Activated CD8-positive, alpha-beta T cell treated with anti-CD3 and anti-CD28 coated beads for 36 hours (primary cell): ENCODE measurements at places on chromosomes 16 and 17. TPM values are rescaled to one million over a fixed set of nuclear protein-coding genes. Genes with fewer than 3 reads are reported as not detected.

The TP53TG3 gene
- total RNA-seq, result not detected

The MMP2 gene
- not detected for total RNA-seq

The PIK3R5 gene
- total RNA-seq, result 50.4 TPM

The AOC2 gene
- total RNA-seq, result 3.3 TPM

The RAB11FIP4 gene
- 38.2 TPM for total RNA-seq

The KRTAP2-2 gene
- total RNA-seq, result not detected

The C17orf107 gene
- total RNA-seq, result 3.0 TPM

The TPSG1 gene
- total RNA-seq, result not detected

GRCh38 chr17:44110823-44111633 is 12.4 kb downstream of the HDAC5 start:
- peak; percentile 86 for DNase-seq
- peaks cover 9% of the 10 kb centered on the region for H3K4me1 ChIP-seq
- H3K4me3 ChIP-seq, result peak overlapping the region; percentile 57
- H3K27me3 ChIP-seq, result no peaks in the 10 kb centered on the region

GRCh38 chr17:69551212-69552010 is 136.9 kb downstream of the MAP2K6 start:
- H3K4me3 ChIP-seq, result no peak overlapping the region
- H3K4me1 ChIP-seq, result no peaks in the 10 kb centered on the region
- peaks cover 14% of the 10 kb centered on the region for H3K36me3 ChIP-seq
- no peaks in the 10 kb centered on the region for H3K27me3 ChIP-seq

DNA sequence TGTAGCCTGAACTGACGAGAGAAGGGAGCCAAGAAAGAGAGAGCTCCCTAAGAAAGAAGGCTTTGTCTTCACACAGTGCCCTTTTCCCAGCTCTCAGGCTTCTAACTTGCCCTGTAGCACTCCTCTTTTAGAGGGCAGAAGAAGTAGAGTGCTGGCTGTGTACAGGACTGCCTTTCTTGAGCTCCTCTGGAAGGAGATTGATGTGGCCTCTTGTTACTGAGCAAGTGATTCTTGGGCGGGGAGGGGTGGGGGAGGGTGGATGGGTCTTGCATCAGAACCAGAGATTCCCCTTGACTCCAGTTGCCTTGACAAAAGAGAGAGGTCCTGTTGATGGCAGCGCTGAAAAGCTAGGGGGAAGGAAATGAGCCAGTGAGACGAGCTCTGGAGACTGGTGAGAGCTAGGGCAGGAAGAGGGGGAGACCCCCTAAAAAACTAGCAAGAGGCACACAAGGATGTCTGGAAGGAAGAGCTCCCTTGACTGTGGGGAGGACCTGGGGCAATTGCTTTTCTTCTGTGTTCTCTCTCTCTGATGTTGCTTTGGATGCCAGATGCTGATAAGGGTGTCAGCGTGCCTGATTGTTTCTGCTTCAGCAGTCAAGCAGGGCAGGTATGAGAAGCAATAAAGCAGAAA is 18.4 kb downstream of the GPR179 start:
- peaks cover 19% of the 10 kb centered on the region for H3K36me3 ChIP-seq
- peak overlapping the region; percentile 68 for H3K27ac ChIP-seq
- no peaks in the 10 kb centered on the region for H3K27me3 ChIP-seq
- no peak for DNase-seq
- H3K4me1 ChIP-seq, result peaks cover 7% of the 10 kb centered on the region

DNA sequence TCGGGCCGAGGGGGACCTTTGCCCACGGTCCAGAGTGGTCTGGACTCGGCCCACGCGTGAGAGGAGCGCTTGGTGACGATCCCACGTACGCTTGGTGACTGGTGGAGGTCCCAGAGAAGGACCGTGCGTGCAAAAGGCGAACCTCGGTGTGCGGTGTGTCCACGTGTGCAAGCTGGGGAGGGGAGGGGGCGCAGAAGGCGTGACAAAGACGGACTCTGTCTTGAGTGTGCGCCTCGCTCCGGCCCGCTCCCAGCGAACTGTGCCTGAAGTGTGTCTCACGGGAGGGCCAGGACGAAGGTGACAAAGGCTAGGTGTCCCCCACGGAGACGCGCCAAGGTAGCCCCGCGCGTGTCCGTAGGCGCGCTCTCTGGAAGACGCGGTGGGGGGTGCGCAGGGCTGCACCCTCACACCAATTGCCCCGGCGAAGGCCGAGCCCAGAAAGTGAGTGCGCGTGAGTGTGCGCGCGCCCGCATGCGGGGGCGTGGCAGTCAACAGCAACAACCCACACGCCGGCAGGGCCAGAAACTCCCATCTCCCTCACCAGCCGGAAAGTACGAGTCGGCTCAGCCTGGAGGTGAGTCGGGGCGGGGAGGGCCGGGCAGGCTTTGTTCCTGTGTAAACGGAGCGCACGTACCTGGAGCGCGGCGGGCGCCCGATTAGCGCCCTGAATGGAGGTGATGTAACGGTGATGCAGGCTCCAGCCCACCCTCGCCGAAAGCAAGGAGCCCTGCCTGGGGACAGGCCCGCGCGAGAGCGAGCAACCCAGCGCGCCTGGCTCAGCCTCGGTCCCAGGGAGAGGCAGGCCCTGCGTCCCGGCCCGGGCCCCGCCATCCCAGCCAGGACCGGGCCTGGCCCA is at the start of gene GPRC5C:
GPRC5C (plus strand) TSS at position 521 of the 856 bp plus-strand sequence. CDS start 7,689 bp downstream, outside the sequence.
- peak; percentile 84 for DNase-seq
- no peaks in the 10 kb centered on the region for H3K36me3 ChIP-seq
- H3K4me1 ChIP-seq, result peaks cover 13% of the 10 kb centered on the region
- peak within 1 kb of the TSS; percentile 56 for H3K4me3 ChIP-seq
- peaks cover 38% of the 10 kb centered on the region for H3K27me3 ChIP-seq
- no peak within 1 kb of the TSS for H3K27ac ChIP-seq

DNA sequence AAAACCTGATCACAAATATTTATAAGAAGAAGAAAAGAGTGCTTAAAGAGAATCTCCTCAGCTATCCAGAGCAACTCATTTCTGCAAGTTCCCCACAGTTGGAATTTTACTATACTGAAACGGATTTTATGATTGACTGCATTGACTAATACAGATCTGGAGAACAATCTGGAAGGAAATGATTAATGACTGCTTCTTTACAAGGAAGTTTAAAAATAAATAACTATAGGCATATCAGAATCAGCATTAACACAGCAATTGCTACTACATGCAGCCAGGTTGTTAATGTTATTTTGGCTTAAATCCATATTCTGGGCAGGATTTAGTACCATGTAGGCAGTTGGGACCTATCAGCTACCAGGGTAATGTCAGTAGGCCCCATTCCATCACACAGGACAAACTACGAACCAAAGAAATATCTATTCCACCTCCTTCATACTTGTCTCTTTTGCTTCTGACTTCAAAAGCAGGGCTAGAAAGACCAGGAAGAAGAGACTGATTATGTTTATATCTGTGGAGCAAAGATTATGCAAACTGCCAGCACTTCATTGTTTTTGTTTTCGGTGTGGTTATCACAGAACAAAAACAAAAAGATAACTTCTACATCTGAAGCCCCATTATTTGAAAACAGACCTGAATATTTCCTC is 3.9 kb downstream of the SKAP1 start:
- DNase-seq, result no peak
- peak overlapping the region; percentile 94 for H3K27ac ChIP-seq
- peaks cover 66% of the 10 kb centered on the region for H3K4me1 ChIP-seq
- peaks cover 50% of the 10 kb centered on the region for H3K36me3 ChIP-seq

GRCh38 chr17:17181666-17182597 is 24.2 kb downstream of the PLD6 start:
- peak overlapping the region; percentile 53 for H3K4me3 ChIP-seq
- DNase-seq, result peak; percentile 38
- H3K27me3 ChIP-seq, result no peaks in the 10 kb centered on the region
- H3K36me3 ChIP-seq, result peaks cover 46% of the 10 kb centered on the region

DNA sequence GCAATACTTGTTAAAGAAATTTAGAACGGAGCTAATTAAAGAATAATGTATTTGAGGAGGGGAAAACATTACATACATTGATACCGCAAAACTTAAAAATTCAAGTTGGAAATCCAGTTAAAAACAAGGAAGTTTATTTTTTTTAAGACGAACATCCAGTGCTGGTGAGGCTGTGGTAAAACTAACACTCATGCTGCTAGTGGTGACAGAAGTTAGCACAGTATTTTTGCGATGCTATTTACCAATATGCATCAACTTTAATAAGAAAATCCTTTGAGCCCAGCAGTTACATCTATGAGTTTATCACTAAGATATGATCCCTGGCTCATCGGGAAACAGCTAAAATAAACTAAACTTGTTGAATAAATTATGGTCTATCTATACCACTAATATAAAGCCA is 31.7 kb downstream of the GSPT1 start:
- H3K36me3 ChIP-seq, result peaks cover 46% of the 10 kb centered on the region
- H3K27ac ChIP-seq, result no peak overlapping the region
- no peak for DNase-seq
- no peaks in the 10 kb centered on the region for H3K27me3 ChIP-seq
- H3K4me3 ChIP-seq, result no peak overlapping the region

DNA sequence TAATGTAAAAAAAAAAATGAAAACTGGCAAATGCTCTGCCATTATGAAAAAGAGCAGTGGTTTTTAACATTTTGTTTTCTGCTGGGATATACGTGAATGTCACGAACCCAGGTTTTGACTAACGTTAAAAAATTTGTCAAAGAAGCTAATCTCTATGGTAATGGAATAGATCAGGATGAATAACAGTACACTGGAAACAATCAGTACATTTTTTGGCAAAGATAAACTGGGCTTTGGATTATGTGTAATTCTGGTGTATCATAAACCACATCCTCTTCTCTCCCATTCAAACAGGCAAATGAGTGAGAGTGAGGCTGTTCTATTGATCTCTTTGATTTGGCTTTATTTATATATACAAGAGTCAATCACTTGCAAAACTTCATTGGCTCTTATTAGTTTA is 207.0 kb upstream of the IRX3 start:
- no peak overlapping the region for H3K27ac ChIP-seq
- peaks cover 5% of the 10 kb centered on the region for H3K27me3 ChIP-seq
- H3K36me3 ChIP-seq, result no peaks in the 10 kb centered on the region
- no peak overlapping the region for H3K4me3 ChIP-seq
- no peak for DNase-seq
- H3K4me1 ChIP-seq, result no peaks in the 10 kb centered on the region

DNA sequence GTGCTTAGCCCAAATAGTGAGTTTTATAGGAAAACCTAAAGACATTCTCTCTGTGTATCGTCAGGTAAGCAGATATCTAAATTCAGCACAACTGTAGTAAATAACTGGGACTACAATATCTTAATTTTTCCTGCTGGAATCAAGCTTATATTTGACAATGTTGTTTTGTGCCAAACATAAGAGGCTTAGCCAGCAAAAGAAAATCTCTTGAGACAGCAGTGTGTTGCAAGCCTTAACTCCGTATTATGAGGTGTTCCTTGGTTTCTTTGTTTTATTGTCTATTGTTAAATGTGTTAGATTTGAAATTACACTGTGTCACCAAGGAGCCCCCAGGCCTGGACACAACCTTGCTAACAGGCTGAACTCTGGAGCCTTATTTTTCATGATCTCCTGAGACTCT is 1570.6 kb upstream of the GOT2 start:
- H3K4me3 ChIP-seq, result no peak overlapping the region
- no peaks in the 10 kb centered on the region for H3K27me3 ChIP-seq
- DNase-seq, result no peak
- H3K27ac ChIP-seq, result no peak overlapping the region
- no peaks in the 10 kb centered on the region for H3K4me1 ChIP-seq

GRCh38 chr17:2250140-2251095 is 53.2 kb downstream of the SMG6 start:
- H3K4me3 ChIP-seq, result peak overlapping the region; percentile 34
- peak; percentile 85 for DNase-seq
- H3K36me3 ChIP-seq, result peaks cover 56% of the 10 kb centered on the region
- H3K27me3 ChIP-seq, result no peaks in the 10 kb centered on the region

GRCh38 chr16:87274794-87275193 is 42.4 kb downstream of the C16orf95 start:
- DNase-seq, result no peak
- H3K27ac ChIP-seq, result no peak overlapping the region
- H3K4me1 ChIP-seq, result no peaks in the 10 kb centered on the region
- H3K4me3 ChIP-seq, result no peak overlapping the region

GRCh38 chr16:56451753-56452689 is 667 bp downstream of the OGFOD1 start:
- peak; percentile 17 for DNase-seq
- peaks cover 43% of the 10 kb centered on the region for H3K4me1 ChIP-seq
- no peaks in the 10 kb centered on the region for H3K27me3 ChIP-seq
- H3K36me3 ChIP-seq, result peaks cover 53% of the 10 kb centered on the region

DNA sequence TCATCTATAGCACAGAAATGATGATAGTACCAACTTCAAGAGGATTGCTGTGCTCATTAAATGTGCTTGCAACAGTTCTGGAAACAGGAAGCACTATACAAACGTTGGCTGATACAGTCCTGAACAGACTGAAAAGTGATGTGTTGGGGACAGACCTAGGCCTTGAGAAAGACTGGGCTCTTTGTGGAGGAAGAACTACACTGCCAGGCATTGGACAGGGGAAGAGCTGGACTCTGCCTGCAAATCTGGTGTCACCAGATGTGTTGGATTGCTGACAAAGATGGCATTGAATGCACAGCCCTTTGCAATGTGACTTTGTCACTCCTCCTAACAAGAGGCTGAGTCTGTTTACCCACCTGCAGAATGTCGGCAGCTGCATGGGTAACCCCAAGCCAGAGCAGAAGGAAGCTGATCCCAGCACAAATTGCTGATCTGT is 12.4 kb upstream of the ST6GALNAC2 start:
- no peak overlapping the region for H3K4me3 ChIP-seq
- H3K27me3 ChIP-seq, result peaks cover 2% of the 10 kb centered on the region
- no peak overlapping the region for H3K27ac ChIP-seq
- no peak for DNase-seq
- H3K4me1 ChIP-seq, result peaks cover 10% of the 10 kb centered on the region
- no peaks in the 10 kb centered on the region for H3K36me3 ChIP-seq

- peaks cover 23% of the 10 kb centered on the region for H3K4me1 ChIP-seq
- H3K27me3 ChIP-seq, result no peaks in the 10 kb centered on the region
- H3K4me3 ChIP-seq, result no peak overlapping the region
- DNase-seq, result no peak
- H3K27ac ChIP-seq, result no peak overlapping the region
Observed at GRCh38 chr16:23143391-23143790, 5.9 kb downstream of the USP31 start.

GRCh38 chr16:2804728-2805127 is 6.5 kb downstream of the PRSS41 start:
- DNase-seq, result no peak
- H3K27me3 ChIP-seq, result peaks cover 2% of the 10 kb centered on the region
- H3K27ac ChIP-seq, result no peak overlapping the region
- no peak overlapping the region for H3K4me3 ChIP-seq

GRCh38 chr17:4170639-4171280 is 27.8 kb downstream of the CYB5D2 start:
- no peak overlapping the region for H3K4me3 ChIP-seq
- H3K36me3 ChIP-seq, result peaks cover 66% of the 10 kb centered on the region
- H3K27ac ChIP-seq, result no peak overlapping the region

- H3K4me1 ChIP-seq, result no peaks in the 10 kb centered on the region
- peaks cover 11% of the 10 kb centered on the region for H3K27me3 ChIP-seq
- H3K36me3 ChIP-seq, result no peaks in the 10 kb centered on the region
- no peak overlapping the region for H3K27ac ChIP-seq
- no peak overlapping the region for H3K4me3 ChIP-seq
Observed at GRCh38 chr17:54933921-54934320, 33.3 kb downstream of the TOM1L1 start.

DNA sequence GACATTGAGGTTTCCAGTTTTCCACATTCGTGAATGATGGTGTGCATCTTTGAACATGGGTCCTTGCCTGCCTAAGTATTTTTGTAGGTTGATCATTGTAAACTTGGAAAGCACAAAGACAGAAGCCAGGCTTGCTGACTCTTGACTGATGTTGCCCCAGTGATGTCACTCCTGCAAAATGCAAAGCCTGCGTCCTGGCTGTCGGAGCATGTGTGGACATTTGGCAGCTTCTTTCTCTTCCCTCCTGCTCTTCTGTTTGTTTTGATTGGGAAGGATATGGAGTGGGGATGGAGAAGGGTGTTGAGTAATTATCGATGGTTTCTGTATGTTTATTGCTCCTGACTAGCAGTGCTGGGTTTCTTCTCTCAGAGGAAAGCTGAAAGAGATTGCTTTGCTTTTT is 3.2 kb downstream of the NDE1 start:
- H3K27me3 ChIP-seq, result no peaks in the 10 kb centered on the region
- H3K36me3 ChIP-seq, result peaks cover 36% of the 10 kb centered on the region
- H3K27ac ChIP-seq, result peak overlapping the region; percentile 36
